Left hindlimb (tissue), 1 donor: ENCODE measurements at places on chromosomes 3 and 15.

DNA sequence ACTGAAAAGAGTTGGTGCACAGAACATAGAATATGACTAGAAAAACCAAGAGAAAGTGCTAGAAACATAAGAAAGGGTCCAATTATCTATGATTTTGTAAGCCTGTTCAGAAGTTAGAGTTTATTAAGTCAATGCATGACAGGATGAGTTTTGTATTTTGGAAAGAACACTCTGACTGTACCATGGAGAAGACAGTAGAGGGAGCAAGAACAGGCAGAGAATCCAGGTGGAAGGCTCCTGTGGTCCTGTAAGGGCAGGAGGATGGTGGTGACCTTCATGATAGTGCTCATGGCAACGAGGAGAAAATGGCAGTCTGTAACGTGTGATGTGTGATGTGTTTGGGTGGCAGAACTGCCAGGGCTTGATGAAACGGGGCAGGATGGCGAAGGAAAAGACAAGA, 249.1 kb downstream of the CTNNB1 start:
- DNase-seq, result no peak

GRCh38 chr3:71512000-71512399, 71.5 kb downstream of the FOXP1 start:
- DNase-seq, result no peak

- DNase-seq, result no peak
Measured at GRCh38 chr3:149435996-149436885, 38.3 kb upstream of the TM4SF4 start.

DNA sequence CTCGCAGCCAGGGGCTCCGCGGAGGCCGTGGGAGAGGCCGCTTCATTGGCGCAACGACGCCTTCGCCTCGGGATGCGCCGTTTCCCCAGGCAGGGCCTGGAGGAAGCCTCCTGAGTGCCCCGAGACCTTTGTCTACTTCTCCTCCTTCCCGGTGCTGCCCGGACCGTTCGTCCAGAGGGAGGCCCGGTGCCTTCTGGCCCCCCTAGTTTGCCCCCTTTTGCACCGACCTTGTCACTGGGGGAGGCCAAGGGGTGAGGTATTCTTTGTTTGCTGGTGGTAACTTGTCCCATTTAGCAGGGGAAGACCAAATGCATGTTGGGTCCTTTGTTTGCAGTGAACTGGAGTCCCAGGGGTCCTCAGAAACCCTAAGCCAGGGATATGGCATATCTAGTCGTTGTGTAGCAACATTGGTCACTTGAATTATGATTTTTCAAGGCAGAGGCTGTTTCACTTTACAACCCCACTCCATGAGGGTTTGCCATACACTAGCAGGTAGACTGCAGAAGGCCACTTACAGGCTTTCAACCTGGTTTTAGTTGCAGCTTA, 615 bp downstream of the DHX30 start:
- no peak for DNase-seq

DNA sequence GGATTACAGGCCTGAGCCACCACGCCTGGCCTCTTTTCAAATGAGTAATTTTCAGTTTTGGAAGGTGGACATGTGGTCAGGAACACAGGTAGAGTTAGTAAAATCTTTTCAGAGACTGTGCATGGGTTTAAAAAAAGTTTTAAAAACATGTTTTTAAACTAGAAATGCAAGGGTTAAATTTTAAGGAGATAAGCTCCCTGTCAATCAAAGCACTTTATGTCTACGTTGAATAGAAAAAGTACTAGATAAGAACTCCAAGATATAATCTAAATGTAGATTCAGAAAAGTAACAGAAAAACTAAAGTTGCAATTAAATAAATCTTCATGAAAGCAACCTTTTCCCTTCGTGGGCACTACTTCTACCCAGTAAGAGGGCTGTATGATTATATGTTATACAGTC, 131.7 kb downstream of the CLASP2 start:
- DNase-seq, result no peak

DNA sequence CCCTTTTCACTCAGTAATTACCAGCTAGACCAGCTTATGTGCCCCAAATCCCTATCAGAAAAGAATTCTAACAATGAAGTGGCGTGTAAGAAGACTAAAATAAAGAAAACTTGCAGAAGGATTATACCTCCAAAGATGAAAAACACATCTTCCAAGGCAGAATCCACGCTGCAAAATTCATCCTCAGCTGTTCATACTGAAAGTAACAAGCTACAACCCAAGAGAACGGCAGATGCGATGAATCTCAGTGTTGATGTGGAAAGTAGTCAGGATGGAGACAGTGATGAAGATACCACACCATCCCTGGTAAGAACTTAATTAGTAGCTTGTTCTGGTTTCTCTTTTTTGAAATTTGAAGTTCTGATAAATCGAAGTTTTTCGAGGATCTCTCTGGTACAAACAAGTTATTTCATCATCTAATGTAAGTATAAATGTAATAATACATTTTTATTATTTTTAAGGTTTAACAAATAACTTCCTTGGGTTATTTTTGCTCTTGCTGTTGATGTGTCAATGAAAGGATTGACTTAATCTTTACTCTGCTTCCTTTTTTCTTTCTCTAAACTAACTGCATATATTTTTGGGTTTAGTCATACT, 1.4 kb downstream of the WDR76 start:
- no peak for DNase-seq

GRCh38 chr3:46903341-46904302, 26.1 kb downstream of the PTH1R start:
- DNase-seq, result peak; percentile 36

DNA sequence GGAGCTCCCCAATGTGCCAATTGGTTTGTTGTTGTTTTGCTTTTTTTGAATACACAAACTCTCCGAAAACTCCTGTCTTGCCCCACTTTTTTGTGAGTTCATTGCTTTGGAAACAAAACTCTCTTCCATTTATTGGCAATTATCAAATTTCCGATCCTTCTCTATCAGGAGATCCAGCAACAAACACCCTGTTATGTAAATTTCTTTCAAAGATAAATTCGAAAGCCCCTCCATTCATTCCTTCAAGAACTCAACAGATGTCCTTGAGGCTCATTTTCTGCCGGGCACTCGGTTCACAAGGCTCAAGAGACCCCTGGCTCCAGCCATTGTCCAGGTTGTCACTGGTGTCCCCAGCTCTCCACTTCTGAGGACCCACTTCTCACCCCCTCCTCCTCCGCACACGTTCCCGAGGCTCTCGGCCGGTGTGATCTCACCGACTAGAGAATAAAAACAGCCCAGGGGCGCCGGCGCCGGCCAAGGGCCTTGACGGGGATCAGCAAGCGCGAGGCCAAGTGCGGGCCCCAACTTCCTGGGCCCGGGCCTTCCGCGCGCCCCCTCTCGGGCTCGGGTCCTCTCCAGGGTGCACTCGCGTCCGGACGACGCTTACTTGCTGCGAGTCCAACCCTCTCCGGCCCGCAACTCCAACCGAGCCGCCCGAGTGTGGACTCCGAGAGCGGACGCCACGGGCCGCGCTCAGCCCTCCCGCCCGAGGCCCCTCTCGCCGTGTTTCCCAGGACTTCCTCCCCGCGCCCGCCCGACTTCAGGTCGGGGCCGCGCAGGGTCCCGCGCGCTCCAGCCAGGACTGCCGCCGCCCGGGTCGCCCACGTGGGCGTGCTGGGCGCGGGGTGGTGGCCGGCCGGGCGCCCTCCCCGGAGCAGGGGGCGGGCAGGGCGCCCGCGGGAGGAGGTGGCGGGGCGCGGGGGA, 533 bp upstream of the SMAD3 start:
- peak; percentile 83 for DNase-seq

- no peak for DNase-seq
Measured at GRCh38 chr3:101842245-101842934, 6.9 kb upstream of the NFKBIZ start.

DNA sequence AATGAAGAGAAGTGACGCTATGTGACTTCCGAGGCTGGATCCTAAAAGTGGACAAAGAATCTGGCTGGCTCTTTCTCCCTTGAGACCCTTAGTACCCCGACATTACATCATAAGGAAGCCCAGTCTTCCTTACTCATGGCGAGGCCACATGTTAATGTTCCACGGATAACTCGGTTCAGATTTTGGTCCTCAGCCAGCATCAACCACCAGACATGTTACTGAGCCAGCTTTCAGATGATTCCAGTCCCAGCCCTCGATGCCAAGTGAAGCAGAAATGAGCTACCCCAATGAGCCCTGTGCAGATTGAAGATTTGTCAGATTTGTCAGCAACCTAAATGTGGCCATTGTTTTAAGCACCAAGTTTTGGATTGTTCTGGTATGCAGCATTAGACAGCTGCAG, 46.6 kb downstream of the SLCO2A1 start:
- DNase-seq, result no peak

DNA sequence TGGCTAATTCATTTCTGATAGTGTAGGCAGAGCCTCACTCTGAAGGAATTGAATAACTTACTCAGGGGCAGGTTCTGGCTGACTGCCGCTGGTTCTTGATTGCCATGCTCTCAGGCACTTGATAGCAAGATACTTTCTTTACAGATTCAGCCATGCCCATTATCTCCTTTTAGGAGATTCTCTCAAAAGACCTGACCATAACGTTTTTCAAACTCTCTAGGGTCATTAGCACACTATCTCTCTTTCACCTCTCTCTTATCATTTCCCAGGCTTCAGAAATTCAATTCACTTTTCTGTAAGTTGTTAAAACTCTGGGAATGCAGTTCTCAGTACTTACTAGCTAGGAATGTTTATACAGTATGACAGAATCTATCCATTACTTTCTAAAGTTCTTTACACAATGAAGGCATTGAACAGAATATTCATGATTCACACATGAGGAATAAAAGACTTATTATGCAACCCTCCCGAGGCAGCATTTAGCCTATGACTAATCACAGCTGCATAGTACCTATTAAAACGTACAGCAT, 850.3 kb upstream of the CADM2 start:
- no peak for DNase-seq

- DNase-seq, result no peak
Measured at GRCh38 chr15:65059931-65060596, 7.7 kb downstream of the RASL12 start.

DNA sequence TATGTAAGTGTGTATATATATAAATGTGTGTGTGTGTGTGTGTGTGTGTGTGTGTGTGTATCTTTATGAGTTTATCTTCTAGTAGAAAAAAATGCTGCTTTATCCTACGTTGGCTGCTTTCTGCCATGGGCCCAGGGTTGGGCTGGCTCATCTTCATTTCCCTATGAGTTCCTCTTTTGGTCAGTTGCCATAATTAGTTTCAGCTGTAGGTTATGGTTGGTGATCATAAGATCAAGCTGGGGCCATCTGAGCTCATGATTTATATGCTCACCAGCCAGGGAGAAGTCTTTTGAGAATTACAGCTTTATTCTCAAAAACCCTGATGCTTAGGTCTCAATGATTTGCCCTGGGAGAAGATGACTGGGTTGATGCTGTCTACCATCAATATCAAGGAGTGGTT, 775.8 kb upstream of the ARPP21 start:
- DNase-seq, result no peak

DNA sequence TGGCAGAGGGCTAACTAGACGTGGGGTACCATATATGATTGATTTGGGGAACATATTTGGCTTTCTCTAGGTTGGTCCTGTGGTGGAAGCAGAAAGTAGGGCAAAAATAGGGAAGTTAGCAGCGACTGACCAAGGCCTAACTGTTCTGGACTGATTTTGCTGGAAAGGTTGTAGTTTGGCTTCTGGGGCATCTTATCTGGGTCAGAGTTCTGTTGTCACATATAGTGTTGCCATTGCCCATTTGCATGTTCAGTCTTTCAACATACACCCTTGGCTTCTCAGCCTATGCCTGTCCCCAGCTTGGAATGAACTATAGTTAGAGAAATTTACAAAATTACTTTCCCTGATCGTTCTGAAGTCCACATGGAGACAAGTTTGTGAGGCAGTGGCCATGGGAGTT, 426.5 kb downstream of the TBC1D5 start:
- no peak for DNase-seq

DNA sequence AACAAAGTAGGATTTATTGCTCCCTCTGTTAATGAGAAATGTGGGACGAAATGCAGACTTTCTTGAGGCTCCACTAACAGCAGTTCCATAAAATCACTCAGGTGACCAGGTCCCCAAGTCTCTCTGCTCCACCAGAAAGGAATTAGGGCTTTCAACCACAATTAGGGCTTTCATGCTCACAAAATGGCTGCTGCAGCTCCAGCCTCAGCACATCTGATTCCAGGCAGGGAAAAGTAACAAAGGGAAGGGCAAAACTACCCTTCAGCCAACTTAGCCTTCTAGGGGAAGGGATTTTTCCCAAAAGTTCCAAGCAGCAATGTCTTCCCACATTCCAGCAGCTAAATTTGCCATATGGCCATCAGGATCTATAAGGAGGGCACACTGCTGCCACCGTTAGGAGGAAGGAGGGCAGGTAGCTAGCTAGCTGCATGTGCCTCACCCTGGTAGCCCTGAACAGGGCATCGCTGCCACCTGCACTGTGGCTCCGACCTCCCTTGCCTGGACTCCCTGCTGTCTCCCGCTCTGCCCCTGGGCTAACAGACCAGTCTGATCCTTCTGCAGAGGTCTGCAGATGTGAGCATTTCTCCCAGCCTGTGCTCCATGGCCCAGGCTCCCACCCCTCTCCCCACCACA, 12.8 kb downstream of the CFAP100 start:
- no peak for DNase-seq

DNA sequence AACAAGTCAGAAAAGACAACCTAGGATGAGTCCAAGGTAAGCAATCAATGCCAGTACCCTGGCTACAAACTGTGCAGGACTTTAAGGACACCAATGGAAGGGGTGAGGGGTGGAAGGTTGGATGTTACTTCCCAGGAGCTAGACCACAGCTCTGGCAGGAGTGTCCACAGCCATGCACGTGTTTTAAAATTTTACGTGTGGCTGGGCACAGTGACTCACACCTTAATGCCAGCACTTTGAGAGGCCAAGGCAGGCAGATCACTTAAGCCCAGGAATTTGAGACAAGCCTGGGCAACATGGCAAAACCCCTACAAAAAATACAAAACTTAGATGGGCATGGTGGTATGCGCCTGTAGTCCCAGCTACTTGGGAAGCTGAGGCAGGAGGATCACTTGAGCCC, 14.7 kb upstream of the HDC start:
- no peak for DNase-seq

DNA sequence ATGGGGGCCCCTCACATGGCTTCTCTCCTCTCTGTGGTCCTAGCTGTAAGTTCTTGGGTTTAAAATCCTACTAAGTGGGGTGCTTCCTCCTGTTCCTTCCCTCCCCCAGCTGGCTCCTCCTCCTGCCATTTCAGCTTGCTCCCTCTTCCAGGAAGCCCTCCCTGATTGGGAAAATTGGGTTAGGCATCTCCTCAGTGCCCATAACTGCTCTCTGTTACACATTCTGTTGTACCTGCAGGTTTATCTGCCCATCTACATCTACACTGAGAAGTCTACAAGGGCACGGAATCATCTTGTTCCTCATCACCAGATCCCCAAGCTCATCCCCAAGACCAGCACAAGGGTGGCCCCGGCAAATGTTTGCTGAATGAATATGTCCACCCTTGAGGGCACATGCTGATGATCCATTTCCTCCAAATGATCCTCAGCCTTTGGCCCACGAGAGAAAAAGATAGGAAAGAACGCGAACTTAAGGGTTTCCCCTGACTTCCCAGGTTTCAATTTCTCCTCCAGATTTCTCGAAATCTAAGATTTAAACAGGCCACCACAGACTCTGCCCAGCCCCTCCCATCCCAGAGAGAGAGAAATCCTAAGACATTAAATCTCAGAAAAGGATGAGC, 3.9 kb downstream of the SEMA7A start:
- DNase-seq, result no peak
